Esophagus squamous epithelium (tissue), 5 donors: ENCODE measurements at places on chromosomes 1 and 21.

DNA sequence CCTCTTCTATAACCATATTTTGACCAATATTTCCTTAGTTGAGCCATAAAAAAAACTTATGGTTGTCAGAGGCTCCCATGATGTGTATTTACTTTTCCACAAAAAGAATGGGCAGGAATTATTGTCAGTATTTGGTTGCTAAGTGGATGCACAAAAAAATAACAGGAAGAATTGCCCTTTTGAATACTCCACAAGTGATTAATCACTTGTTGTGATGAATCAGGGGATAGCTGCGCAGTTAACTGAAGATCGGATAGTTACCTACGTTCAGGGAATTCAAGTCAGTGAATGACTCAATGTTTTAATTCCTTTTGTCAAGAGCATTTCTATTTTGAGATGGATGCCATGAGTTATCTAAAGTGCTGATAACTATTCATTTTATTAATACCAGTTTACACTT is 785.2 kb upstream of the B3GALT2 start:
- DNase-seq = no peak

- no peak for DNase-seq
These were observed 334.8 kb upstream of the KAZN start for GRCh38 chr1:14263671-14264070.

GRCh38 chr1:178798232-178798861 is 72.5 kb downstream of the ANGPTL1 start:
- no peak for DNase-seq

DNA sequence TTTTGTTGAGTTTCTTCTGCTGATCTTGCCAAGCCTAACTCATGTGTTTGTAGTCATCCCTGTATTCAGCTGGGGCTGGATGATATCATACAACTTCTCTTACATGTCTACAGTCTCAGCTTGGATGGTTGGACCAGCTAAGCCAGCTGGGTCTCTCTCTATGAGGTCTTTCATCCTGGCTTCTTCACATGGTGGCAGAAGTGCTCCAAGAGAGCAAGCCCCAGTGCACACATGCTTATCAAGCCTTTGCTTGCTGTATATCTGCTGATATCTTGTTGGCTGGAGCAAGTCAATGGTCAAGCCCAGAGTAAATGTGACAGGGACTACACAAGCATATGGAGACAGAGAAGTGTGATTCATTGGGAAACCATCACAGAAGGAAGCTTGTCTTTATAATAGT is 29.2 kb upstream of the SLC44A5 start:
- DNase-seq = no peak

- no peak for DNase-seq
These were observed 13.6 kb downstream of the CSTB start for GRCh38 chr21:43762303-43763128.

DNA sequence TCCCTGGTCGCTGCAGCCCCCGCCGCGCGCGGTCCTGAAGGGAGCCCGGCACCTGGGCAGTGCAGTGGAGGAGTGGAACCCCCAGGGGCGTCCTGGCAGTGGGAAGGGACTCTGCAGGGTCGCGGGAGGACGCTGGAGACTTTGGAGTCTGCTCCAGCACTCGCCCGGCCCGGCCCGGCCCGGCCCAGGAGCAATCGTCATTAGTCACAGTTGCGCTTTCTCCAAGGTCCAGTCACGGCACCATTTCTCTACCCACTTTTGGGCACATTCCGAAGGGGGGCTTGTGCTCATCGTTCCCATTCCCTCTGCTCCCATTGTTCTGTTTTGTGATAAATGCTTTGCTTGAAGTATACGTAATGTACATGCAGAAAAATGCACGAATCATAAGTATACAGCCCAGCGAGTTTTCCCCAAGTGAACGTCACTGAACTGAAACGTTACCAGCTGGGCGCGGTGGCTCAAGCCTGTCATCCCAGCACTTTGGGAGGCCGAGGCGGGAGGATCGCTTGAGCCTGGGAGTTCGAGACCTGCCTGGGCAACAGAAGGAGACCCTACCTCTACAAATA is 999 bp downstream of the THAP3 start:
- no peak for DNase-seq

DNA sequence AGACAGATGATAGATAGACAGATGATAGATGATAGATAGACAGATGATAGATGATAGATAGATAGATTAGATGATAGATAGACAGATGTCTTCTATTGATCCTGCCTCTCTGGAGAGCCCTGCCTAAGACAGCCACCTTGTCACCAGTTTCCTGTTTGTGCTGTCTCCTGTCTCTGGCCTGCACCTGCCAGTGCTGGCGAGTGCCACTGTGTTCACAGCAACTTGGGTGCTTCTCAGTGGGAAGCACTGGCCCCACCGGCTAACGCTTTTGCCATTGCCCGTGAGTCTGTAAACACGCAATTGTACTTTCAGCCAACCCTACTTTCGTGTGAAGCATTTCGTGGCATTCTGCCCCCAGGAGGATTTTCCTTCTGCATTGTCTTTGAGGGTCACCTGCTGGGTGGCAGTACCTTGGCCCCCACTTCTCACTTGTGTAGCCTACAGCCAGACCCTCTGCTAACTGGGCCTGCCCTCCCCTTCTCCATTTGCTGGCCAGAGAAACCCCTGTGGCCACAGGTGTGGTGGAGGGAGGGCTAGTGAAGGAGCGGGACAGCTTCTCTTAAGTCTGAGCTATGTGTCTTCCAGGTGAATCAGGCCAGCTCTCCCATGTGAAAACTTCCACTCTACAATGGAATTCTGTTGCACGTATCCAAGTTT is 23.4 kb upstream of the PDE9A start:
- DNase-seq = no peak

- DNase-seq = no peak
These were observed 51.8 kb upstream of the H6PD start for GRCh38 chr1:9182784-9183257.

DNA sequence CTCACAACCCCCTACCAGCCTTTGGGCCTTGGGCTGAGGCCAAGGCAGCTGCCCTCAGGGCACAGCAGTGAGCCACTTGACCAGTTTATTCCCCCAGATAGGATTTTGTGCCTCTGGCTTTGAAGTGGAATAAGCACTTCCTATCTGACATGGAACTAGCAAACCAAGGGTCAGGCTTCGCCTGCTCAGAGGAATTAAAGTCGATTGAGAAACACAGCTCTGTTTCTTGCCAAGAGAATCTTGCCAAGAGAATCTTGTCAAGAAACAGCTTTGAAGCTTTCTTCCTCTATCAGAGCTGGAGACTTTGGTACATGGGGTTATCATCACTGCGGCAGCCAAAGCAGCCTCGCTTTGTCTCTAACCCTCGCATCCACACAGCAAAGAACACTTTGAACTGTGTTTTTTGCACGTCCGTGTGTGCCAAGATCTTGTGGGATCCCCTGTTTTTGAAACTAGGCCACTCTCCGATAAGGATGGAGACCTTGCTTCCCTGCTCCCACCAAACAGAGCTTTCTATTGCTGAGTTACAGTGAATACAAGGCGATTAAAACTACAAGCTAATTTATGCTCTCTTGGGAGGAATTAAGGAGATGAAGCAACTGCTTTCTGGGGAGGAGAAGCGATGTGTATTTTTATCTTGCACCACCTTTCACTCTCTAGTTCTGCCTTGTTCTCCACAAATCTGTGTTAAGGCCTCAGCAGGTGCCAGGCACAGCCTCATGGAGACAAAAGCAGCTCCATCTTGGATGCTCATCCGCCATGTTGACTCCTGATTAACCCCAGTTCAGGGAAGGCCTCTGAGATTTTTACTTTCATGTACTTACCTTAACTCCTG is 67.3 kb downstream of the RHOU start:
- no peak for DNase-seq

- DNase-seq = no peak
These were observed 50.1 kb upstream of the PCBP3 start for GRCh38 chr21:45593162-45594022.

GRCh38 chr1:3732434-3733093 is 19.7 kb upstream of the CCDC27 start:
- no peak for DNase-seq

GRCh38 chr1:54781023-54781723 is 16.9 kb upstream of the PARS2 start:
- no peak for DNase-seq

- no peak for DNase-seq
These were observed 56.7 kb downstream of the EDARADD start for GRCh38 chr1:236450779-236451178.

- DNase-seq = no peak
These were observed 31.4 kb downstream of the LY9 start for GRCh38 chr1:160827418-160827817.

DNA sequence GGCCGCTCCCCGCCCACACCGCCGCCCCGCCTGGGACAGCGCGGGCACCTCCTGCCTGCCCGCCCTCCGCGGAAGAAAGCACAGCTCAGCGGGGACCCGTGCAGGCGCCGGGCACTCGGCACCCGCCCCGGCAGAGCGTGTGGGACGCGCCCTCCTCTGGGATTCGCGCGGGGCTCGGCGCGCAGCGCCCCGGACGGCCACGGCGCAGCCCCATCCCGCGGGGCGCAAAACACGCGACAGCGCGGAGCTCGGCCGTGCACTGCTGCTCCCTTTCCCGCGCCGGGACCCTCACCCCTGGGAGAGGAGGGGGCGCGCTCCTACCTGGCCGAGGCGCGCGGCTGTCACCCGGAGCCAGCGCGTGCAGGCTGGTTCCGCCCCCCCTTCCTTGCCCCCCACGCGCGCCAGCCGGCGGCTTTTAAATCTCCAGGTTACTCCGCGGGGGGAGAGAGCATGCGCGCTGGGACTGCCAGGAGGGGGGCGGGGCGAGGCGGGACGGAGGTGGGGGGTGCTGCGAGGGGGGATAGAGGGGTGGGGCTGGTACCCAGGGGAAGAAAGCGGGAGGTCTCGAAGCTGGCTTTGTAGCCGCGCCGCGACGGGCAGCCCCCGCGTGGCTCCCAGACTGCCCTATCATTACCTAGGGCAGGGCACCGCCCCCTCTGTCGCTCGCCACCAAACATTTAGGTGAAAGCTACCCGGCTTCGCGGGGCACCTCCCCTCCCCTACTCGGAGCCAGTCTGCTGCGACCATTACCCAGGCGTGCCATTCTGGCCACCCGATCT is at the start of gene SLC45A3:
SLC45A3 (minus strand) TSS at position 437 of the 779 bp plus-strand sequence. CDS start 15,853 bp downstream, outside the sequence.
- no peak for DNase-seq

GRCh38 chr1:58338081-58338480 is 208.4 kb downstream of the OMA1 start:
- DNase-seq = no peak

GRCh38 chr1:5935026-5935425 is 57.2 kb downstream of the NPHP4 start:
- no peak for DNase-seq

DNA sequence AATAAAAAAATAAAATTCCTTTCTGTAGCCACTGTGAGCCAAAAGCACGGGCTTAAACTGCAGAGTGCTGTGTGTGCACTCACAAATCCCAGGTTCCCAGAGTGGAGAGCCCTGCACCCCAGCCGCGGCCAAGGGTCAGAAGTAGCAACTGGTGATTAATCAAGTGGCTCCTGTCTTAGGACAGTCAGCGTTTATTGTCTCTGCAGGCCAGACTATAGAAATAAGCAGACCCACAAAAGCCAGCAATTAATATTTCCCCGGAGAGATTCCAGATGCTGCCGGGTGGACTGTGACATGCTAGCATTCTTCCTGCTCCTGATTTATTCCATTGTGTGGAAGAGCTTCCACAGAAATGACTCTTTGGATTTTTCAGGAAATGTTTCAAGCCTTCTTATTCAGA is 412.2 kb downstream of the KIF26B start:
- no peak for DNase-seq

- no peak for DNase-seq
These were observed 115.7 kb downstream of the MATN1 start for GRCh38 chr1:30607723-30608122.

DNA sequence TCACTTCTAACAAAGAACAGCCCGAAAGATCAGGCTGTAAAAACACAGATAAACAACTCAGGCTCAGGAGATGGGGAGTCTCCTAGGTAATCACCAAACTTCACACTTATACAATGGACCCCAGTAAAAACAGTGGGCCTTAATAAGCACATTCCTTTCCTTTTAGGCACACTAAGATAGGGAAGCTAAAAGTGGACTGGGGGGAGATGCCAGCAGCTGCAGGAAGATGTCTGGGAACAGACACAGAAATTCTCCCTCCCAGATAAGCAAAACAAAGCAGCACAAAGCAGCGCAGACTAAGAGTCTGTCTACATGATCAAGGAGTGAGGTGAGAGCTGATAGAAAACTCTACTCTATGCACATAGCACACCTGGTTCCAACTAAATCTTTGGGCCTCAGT is 29.0 kb upstream of the CTBS start:
- DNase-seq = no peak

DNA sequence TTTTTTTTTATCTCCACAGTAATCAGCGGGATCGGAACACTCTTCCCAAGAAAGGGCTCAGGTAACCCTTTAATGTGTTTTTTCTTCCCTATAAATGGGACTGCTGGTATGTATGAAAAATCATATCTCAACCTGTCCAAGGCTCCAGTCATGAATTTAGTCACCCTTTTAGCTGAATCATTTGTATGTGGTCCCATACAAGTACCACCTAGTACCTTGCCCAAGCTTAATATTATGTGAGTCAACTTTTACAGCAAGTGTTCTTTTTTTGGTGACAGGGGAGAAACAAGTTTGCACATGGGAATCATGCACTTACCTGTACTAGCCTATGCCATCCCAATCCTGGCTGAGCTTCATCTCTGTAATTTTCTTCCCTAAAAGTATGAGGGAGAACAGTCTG is 43.7 kb upstream of the IPO9 start:
- DNase-seq = no peak

DNA sequence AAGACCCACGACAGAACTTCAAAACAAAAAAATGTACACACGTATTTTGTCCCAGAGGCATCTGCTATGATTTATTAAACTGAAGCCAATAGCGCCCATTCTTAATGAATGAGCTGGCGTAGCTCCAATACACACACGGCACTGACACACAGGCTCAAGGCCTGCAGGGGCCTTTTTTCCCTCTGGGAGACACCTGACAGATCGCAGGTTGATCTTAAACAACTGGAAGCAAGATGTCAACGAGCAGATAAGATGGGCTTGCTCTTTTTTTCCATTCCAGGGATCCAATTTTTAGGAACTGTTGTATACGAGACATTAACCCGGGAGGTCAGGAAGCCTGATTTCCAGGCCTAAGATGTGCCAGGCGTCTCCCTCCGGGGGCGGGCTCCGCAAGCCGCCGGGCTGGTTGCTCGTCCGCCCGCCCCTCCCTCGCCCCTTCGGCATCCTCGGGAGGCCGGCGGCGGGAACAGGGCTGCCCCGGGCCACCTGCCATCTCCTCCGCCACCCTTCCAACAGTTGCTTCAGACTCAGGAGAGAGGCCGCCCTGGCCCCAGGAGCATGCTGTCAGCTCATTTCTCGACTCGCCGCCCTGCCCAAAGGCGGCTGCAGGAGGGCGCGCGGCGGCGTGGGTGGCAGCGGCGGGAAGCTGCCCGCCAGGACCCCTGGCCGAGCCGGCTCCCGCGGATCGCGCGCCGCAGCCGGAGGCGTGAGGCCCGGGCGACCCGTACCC is 735 bp downstream of the TTC13 start:
- DNase-seq = no peak

- no peak for DNase-seq
These were observed 1.5 kb downstream of the LRRC8D start for GRCh38 chr1:89822109-89822962.

DNA sequence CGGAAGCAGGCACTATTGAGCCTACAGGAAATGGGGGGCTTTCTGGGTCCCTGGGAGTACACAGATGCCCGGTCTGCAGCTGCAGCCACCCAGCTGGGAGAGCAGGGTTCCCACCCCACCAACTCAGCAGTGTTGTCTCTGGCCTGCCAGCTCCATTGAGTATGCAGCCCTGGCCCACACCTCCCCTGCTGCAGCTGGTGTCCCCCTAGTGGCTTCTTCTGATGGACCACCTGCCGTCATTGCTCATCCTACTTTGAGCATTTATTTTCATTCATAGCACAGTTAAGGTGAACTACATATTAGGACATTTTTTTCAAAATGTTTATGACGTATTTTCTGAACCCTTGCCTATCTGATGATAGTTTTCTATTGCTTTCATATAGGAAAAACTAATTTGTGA is 189.8 kb upstream of the LYPLAL1 start:
- DNase-seq = no peak
